ENCODE measurements at places on chromosomes 3 and 15. TPM values are rescaled to one million over a fixed set of nuclear protein-coding genes. Genes with fewer than 3 reads are reported as not detected.

The LRRC2 gene
- not detected for total RNA-seq

The COL8A1 gene
- 114 TPM for total RNA-seq

The DUOXA1 gene
- not detected for total RNA-seq

The PTPRG gene
- 15.6 TPM for total RNA-seq

The CFAP44 gene
- total RNA-seq, result 0.18 TPM

The TM4SF4 gene
- total RNA-seq, result not detected

The CLDN16 gene
- total RNA-seq, result 0.35 TPM

The HDAC11 gene
- total RNA-seq, result 21.3 TPM

The GP5 gene
- under 0.01 TPM for total RNA-seq

The RARB gene
- 37.2 TPM for total RNA-seq

The SEMA5B gene
- under 0.01 TPM for total RNA-seq

The CLRN1 gene
- total RNA-seq, result not detected

The PRSS50 gene
- not detected for total RNA-seq

The C2CD4B gene
- not detected for total RNA-seq

The STAB1 gene
- 1.9 TPM for total RNA-seq

The ESYT3 gene
- total RNA-seq, result 0.58 TPM

The SLC6A20 gene
- total RNA-seq, result not detected

The A4GNT gene
- total RNA-seq, result not detected

The PEAK1 gene
- total RNA-seq, result 17.0 TPM

The RFX7 gene
- 4.9 TPM for total RNA-seq

The GMNC gene
- total RNA-seq, result not detected

The ZIC4 gene
- not detected for total RNA-seq

The ISG20 gene
- 1.1 TPM for total RNA-seq

The RTP1 gene
- not detected for total RNA-seq

The EFL1 gene
- 17.3 TPM for total RNA-seq

The FOXL2 gene
- total RNA-seq, result 25.9 TPM

The ARGFX gene
- not detected for total RNA-seq

The C2CD4A gene
- total RNA-seq, result not detected

The LSAMP gene
- 0.18 TPM for total RNA-seq

The ITIH1 gene
- total RNA-seq, result not detected

The NPAP1 gene
- not detected for total RNA-seq
